ENCODE measurements at places on chromosomes 3 and 15. TPM values are rescaled to one million over a fixed set of nuclear protein-coding genes. Genes with fewer than 3 reads are reported as not detected.

DNA sequence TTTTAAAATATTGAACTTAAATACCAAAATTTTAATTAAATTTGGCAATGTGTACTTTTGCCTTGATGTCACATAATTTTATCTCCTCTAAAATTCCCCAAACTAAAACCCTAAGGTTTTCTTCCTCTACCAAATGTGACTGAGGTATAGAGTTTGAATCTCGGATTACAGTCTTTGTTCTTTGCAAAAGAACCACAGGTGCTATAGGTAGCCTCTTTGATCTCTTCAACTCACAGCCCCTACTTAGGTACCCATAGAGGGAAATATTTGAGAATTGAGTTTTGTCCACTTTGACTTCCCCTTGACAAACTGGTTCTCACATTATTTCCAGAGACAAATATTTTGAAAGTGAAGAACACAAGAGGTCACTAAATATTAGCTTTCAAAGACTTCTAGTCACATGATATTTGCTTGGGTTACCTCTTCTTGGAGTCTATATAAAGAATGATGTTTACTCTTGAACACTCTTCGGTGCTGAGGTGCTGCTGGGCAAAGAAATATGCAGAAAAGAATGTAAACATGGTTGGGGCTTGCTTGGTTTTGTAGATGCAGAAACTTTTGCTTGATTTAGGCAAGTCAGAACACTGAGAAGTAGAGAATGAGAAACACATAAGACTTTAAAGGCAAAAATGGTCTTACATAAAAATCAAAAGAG, 120.8 kb upstream of the MCTP2 start:
- H3K4me3 ChIP-seq: no peak overlapping the region
- no peak overlapping the region for H3K27ac ChIP-seq
- no peaks in the 10 kb centered on the region for H3K36me3 ChIP-seq
- H3K4me1 ChIP-seq: no peaks in the 10 kb centered on the region

DNA sequence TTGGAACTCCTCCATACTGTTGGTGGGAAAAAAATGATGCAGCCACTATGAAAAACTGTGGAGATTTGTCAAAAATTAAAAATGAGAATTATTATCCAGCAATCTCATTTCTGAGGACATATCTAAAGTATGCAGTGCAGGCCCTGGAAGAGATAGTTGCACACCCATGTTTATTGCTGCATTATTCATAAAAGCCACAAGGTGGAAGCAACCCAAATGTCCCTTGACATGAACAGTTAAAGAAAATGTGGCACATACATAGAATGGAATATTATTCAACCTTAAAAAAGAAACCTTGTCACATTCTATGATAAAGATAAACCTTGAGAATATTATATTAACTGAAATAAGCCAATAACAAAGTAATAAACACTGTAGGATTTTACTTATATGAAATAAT, 80.9 kb upstream of the ARHGEF26 start:
- H3K27ac ChIP-seq: no peak overlapping the region
- H3K36me3 ChIP-seq: no peaks in the 10 kb centered on the region
- no peaks in the 10 kb centered on the region for H3K27me3 ChIP-seq
- H3K4me1 ChIP-seq: no peaks in the 10 kb centered on the region

GRCh38 chr3:27568393-27568792, 84.2 kb upstream of the SLC4A7 start:
- H3K27ac ChIP-seq: no peak overlapping the region
- no peak overlapping the region for H3K4me3 ChIP-seq
- H3K36me3 ChIP-seq: no peaks in the 10 kb centered on the region
- no peaks in the 10 kb centered on the region for H3K27me3 ChIP-seq

GRCh38 chr3:45865563-45865962, 20.8 kb upstream of the CCR9 start:
- no peaks in the 10 kb centered on the region for H3K4me1 ChIP-seq
- no peak for DNase-seq
- no peak overlapping the region for H3K27ac ChIP-seq
- no peaks in the 10 kb centered on the region for H3K27me3 ChIP-seq

DNA sequence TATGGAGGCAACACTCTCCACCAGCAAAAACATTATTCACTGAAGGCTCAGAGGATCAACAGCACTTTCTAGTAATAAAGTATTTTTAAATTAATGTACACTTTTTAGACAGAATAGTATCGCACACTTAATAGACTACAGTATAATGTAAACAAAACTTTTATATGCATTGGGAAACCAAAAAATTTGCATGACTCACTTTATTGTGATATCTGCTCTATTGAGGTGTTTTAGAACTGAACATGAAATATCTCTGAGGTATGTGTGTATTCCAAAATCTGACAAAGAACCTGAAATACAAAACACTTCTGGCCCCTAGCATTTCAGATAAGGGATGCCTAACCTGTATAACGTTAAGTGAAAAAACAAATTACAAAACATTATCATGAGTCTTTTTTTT, 99.7 kb downstream of the PRICKLE2 start:
- no peaks in the 10 kb centered on the region for H3K4me1 ChIP-seq
- H3K27me3 ChIP-seq: no peaks in the 10 kb centered on the region
- H3K4me3 ChIP-seq: no peak overlapping the region
- no peak for DNase-seq

- no peaks in the 10 kb centered on the region for H3K36me3 ChIP-seq
- no peaks in the 10 kb centered on the region for H3K4me1 ChIP-seq
- H3K27me3 ChIP-seq: no peaks in the 10 kb centered on the region
- no peak for DNase-seq
- H3K4me3 ChIP-seq: no peak overlapping the region
Observed at GRCh38 chr3:175018946-175019727, 160.0 kb downstream of the NAALADL2 start.

GRCh38 chr3:10194328-10195071, 29.8 kb downstream of the IRAK2 start:
- H3K27ac ChIP-seq: peak overlapping the region; percentile 33
- peaks cover 98% of the 10 kb centered on the region for H3K4me1 ChIP-seq
- no peak for DNase-seq
- H3K27me3 ChIP-seq: no peaks in the 10 kb centered on the region
- H3K36me3 ChIP-seq: no peaks in the 10 kb centered on the region

GRCh38 chr15:33700695-33701303, 267.5 kb upstream of the CHRM5 start:
- H3K36me3 ChIP-seq: no peaks in the 10 kb centered on the region
- peaks cover 5% of the 10 kb centered on the region for H3K27me3 ChIP-seq
- H3K27ac ChIP-seq: no peak overlapping the region

Gene DNAH12
- total RNA-seq: 4.9 TPM

Gene CCDC39
- 0.63 TPM for total RNA-seq

Gene ALCAM
- total RNA-seq: 170 TPM

Gene OSBPL10
- total RNA-seq: 26.6 TPM
